ENCODE measurements at places on chromosomes 12 and 14.

GRCh38 chr12:67517181-67517887, 131.2 kb upstream of the DYRK2 start:
- no peak for DNase-seq

- no peak for DNase-seq
Measured at GRCh38 chr14:70718383-70719118, 76.8 kb downstream of the TTC9 start.

DNA sequence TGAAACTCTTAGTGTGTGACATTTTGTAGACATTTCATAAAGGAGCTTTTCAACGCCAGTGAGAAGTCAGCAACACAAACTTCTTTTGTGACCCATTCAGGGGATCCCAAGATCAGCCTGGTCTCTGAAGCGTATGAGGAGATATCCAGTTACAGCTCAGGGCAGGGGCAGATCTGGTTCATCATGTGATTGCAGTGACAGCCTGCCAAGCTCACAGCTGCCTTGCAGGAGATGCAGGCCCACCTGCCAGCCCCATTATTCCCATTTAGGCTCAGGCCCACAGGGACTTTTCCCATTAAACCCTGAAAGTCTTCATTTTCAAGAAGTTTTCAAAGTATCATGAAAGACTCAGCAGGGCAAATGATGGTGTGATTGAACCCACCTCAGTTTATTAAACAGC, 38.3 kb downstream of the SRGAP1 start:
- DNase-seq, result no peak

GRCh38 chr14:62064751-62065323, 302.6 kb downstream of the SNAPC1 start:
- peak; percentile 6 for DNase-seq

- DNase-seq, result peak; percentile 2
Measured at GRCh38 chr12:267581-268482, 5.2 kb upstream of the SLC6A13 start.

GRCh38 chr12:22287101-22287500, 47.4 kb downstream of the ST8SIA1 start:
- DNase-seq, result no peak

DNA sequence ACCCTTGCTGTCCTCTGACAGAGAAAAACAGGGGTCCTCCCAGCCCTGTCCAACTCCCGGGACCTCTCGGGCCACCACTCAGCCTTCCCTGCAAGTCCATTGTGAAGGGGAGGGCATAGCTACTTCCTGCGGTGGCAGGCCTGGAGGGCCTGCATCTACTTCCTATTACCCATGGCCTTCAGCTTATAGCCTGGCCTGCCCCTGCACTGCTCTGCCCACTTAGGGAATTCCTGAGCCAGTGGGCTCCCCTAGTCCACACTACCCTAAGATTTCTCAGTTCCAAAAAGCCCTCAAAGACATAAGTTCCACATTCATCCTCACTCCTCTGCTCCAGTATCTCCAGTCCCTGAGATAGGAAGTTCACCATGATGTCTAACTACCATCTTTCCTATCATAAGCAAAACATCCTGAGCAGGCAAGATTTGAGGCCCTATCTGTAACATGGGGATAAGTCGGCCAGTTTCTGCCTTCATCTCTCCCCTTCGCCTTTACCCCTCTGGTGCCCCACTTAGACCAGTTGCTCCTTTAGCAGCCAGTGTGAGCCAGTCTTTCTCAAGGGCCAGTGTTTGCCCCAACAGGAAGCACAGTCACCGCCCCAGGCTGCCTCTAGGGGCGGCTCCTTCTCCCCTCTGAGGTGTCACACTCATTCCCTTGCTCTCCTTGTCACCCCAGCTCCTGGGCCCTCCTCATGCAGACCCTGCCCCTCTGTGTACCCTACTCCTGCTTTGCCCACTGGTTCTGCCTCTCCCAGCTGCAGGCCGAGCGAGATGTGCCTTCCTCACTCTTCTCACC, 10.9 kb downstream of the HDAC7 start:
- DNase-seq, result no peak

DNA sequence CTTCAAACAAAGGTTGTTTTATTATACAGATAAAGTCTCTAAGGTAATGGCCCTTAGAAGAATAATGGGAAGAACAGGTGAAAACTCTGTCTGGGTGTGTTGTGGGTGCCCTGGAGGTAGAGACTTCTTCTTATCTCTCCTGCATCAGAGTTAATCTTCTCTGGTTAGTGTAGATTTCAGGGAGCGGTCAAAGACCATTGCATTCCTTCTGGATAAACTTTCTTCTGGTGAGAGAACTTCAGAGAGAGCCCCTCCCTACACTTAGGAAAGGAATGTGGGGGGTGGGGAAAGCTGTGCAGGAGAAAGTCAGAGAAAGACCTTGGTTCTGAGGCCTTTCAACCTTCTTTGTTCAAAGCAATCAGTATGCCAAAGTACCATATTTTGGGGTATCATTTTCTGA, 658.5 kb downstream of the DIO2 start:
- peak; percentile 19 for DNase-seq

DNA sequence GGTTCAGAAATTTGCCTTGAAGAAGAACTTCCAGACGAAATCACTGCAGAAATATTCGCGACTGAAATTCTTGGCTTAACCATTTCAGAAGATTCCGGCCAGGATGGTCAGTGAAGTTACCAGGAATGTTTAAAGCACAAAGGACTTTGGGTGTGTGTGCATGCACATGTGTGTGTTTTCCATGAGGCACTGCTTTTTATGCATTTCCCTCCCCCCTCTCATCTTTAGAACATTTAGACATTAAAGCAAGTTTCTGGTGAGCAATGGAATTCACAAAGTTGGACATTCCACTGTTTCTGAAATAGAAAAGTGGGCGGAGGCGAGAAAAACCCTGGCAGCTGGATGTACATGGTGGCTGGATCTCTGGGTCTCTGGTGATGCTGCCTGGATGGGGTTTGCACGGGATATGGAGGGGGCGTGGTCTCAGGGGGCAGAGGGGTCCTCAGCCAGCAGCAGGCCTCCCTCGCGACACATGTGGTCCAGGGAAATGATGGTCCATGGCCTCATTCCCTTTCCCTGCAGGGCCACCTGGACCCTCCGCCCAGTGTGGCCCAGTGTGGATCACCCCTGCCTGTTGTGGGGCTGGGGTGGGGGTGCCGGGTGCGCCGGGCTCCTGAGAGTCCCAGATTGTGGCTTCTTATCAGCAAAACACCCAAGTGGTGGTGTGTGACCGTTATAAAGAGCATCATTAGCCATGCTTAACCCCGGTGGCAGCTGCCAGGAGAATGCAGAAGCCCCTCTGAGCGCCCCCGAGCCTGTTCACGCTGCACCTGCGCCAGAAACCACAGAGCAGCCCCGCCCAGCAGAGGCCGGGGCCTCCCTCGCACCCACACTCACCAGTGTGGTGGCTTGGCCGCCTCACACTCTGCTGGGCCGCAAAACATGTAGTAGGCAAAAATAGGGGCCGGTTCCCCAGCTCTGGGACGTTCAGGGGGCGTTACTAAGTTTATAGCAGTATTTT, 17.8 kb upstream of the BCL7A start:
- peak; percentile 88 for DNase-seq

- DNase-seq, result peak; percentile 98
Measured at GRCh38 chr14:74619672-74620131, 7.7 kb upstream of the LTBP2 start.

DNA sequence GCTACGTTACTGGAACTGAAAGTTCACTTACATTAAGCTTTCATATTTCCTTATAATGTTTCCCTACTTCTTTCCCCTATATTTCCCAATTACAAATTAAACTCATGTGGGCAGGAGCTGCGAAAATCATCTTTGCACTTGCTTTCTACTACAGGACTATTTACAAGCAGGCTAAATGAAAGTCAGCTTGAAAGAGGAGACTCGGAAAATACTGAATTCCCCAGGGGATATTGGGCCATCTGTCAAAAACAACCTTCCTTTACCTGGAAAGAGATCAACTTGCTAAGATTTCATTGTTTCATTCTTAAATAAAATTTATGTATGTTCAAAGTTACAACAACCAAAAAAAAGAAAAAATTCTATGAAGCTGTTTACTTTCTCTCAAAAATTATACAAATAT, 92.8 kb upstream of the BBS10 start:
- DNase-seq, result no peak

DNA sequence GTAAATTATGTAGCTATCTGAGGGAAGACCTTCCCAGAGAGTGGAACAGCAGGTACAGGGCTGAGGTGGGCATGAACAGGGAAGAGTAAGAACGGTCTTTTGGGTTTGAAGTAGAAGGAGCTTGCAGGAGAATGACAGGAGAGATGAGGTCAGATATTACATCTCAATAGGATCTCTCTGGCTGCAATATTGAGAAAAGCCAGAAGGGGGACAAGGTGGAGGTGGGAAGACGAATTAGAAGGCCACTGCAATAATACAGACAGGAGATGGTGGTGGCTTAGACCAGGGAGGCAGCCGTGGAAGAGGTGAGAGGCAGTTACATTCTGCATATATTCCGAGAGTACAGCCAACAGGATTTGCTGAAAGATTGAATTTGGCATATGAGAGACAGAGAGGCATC, 310.2 kb downstream of the APAF1 start:
- no peak for DNase-seq

- DNase-seq, result no peak
Measured at GRCh38 chr14:22650046-22650739, 6.0 kb upstream of the OR6J1 start.

DNA sequence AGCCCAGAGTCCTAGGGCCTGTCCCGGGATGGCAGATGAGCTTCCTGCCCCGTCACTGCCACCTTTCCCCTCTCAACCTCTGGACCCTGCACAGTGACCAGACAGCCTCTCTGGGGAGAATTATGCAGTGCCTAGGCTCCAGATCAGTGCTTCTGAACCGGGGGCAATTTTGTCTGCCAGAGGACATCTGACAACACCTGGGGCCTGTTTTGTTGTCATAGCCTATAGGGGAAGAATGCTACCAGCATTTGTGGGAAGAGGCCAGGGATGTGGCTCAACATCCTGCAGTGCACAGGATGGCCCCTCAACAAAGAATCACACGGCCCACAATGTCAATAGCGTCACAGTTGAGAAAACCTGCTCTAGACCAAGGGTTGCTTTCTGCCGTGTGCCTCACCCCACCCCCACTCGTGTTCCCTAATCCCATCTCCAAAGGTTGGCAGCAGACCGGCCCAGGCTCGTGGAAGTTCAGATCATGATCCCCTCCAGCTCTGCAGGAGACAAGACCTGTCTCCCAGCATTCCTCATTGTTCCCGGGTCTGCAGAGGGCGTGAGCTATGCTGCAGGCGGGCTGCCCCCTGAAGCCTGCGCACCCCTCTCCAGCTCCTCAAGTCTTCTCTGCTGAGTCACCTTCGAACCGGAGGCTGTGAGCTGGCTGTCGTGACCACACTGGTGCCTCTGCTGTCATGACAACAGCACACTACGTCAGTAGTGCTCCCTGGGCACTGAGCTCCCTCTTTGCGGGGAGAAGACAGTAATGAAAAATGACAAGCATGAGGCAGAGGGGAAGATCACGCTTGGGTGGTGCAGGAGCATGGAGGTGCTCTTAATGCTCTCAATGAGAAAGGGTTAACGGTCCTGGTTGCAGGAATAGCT, 2.0 kb upstream of the GAPDH start:
- DNase-seq, result peak; percentile 99

DNA sequence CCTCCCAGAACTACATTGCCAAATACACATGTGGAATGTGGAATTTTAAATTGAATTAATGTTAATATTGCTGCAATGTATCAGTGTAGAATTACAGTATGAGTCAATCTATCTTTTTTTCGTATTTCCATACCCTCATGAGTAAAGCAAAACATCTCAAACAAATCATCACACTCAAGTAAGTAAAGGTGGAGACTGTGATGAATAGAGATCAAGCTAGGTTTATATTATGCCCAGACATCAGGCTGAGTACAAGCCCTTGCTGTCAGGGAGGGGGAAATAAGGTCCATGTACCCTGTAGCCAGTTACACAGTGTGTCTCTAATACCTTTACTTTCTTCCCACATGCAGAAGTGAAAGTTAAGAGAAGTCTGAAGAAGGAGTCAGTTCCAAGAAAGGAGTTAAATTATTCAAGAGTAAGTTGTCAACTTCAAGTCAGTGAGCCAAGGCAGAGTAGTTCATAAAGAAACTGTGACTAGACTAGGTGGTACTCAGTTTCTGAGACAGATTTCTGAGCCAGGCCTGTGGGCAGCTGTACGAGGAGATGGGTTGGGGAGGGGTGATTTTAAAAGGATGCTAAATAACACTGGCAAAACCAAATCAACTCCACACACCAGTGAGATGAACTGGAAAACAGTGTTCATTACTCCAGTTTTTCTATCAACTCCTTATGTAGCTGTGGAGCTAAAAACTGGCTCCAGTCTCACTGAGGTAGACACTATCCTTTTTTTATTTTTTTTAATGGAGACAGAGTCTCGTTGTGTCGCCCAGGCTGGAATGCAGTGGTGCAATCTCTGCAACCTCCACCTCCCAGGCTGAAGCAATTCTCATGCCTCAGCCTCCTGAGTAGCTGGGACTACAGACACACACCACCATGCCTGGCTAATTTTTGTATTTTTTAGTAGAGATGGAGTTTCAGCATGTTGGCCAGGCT, 23.8 kb upstream of the STK38L start:
- DNase-seq, result peak; percentile 14

GRCh38 chr12:120126635-120127005, 10.1 kb upstream of the RAB35 start:
- DNase-seq, result no peak

DNA sequence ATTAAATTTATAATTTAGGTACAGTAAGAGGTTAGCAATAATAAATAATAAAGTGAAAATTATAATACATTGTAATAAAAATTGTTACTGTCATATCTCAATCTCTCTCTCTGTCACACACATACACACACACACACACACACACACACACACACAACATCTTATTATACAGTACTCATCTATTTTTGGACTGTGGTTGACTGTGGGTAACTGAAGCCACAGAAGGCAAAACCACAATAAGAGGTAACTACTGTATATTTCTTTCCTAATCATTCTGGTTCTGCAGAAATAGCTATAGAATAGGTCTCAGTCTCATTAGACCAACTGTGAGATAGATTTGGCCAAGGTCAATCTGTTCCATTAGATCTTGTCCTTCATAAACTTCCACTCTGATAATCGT, 33.1 kb upstream of the PTPRO start:
- DNase-seq, result no peak

GRCh38 chr12:53593707-53594106, 32.5 kb downstream of the ATF7 start:
- no peak for DNase-seq

DNA sequence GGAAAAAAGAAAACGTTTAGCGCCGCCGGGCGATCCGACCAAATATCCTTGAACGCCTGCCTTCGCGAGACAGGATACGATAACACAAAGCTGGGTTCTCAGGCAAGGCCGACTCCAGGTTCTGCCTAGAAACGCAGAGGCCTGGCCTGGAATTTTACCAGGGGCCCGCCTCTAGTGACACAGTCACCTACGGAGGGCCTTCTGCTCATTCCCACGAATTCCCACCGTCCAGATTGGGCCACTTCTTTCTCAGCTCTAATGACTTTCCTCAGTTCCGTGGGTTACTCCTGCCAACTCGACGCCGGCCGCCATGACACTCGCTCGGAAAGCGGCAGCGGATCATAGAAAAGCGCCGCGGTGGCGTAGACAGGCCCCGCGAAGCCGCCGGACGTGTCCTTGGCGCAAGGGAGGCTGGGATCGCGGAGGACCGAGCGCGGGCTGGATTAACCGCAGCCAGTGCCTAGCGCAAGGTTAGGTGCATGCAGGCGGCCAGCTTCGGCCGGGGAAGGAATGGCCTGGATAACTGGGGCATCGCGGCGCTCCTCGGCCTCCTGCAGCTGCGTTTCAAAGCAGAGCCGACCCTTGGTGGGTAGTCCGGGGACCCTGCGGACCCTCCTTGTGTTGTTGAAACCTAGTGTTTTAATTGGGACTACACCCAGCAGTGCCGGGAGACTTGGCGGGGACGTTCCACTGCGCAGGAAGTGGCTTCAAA, at the start of gene TRIP11:
Gene TRIP11, minus strand, starts transcription at position 341 of the 712 bp plus-strand sequence. CDS start 374 bp downstream, outside the sequence.
- DNase-seq, result peak; percentile 93

Data from fibroblast of skin of scalp (primary cell).